ENCODE measurements at places on chromosomes 1 and 21.
A peak's percentile ranks its signal among the peaks of the same experiment; 100 is the strongest.

GRCh38 chr21:29613021-29613420 is 314.3 kb downstream of the BACH1 start:
- DNase-seq: no peak

GRCh38 chr21:36134803-36135390 is at the start of gene CBR3:
TSS of gene CBR3 (plus strand) at chr21:36135079. CDS start at chr21:36135193, 114 bp downstream.
- DNase-seq: peak; percentile 92

DNA sequence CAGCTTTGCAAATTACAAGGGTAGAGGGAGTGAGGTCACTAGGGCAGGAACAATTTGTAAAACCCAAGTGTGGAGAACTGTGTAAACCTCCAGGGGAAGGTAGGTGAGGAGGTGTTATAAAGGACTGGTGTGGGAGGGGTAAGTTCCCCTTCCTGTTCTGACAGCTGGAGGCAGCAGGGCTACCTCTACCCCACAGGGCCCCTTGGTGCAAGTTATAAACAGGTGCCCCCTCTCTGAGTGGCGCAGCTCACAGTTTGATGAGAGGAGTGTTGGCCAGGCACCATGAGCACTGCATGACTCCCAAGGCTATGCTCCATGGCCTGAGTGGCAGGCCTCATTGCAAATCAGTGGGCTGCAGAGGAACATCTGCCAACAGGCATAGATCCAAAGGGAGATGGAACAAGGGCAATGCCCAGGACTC is 41.0 kb downstream of the MFSD2A start:
- DNase-seq: no peak

DNA sequence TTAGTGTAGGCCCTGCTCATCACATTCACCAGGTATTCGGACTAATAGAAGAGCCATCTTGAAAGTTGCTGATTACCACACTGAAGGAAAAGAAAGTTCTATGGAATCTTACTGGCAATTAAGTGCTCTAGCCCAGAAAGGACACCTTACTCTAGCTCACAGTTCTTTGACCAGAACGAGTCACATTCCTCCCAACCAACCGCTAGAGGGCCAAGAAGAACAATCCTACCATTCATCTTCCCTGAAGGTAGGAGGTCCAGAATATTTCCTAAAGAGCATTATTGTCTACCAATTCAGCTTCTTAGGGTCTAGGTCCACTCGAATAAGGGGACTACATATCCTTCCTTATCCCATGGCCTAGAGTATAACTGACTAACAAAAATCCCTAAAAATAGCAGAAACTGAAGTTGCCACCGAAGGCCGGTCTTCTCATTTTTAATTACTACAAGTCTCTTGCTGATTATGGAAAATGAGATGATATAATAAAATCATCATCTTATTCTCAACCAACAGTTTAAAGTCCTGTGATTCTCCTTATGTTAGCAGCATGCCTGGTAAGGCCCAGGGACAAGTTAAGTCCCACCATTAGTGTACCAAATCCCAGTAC is 2.7 kb upstream of the FMO1 start:
- no peak for DNase-seq

DNA sequence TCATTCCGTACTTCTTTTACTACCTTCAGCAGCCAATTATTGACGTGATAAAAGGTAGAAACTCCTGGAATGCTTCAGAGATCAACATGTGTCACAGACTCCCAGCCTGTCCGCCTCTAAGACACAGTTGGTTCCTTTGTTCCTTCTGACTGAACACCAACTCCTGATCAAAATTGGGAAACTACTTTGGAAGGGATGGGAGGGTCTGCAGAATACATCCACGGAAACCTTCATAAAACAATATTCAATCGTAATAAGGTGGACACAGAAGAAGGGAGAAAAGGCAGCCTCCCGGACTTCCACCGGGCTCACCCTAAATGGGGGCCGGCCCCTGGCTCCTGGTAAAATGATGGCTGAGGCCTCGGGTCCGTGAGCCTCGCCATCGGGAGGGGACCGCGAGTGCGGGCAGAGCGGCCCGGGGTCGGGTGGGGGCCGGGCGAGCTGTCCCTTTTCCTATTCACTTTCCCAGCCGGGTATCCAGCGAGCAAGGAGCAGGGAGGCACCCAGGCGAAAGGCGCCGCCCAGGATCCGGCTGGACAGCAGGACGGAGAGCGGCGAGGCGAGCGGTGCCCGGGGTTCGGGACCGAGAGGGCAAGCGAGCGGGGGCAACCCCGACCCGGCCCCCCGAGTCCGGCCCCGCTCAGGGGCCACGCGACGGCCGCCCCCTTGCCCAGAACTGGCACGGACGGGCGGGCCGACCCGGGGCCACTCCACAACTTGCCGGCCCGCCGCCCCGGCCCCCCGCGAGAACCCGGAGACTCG is 805 bp downstream of the NRIP1 start:
- DNase-seq: peak; percentile 85

- no peak for DNase-seq
Observed at GRCh38 chr1:209727785-209728184, 23.1 kb downstream of the HSD11B1 start.

DNA sequence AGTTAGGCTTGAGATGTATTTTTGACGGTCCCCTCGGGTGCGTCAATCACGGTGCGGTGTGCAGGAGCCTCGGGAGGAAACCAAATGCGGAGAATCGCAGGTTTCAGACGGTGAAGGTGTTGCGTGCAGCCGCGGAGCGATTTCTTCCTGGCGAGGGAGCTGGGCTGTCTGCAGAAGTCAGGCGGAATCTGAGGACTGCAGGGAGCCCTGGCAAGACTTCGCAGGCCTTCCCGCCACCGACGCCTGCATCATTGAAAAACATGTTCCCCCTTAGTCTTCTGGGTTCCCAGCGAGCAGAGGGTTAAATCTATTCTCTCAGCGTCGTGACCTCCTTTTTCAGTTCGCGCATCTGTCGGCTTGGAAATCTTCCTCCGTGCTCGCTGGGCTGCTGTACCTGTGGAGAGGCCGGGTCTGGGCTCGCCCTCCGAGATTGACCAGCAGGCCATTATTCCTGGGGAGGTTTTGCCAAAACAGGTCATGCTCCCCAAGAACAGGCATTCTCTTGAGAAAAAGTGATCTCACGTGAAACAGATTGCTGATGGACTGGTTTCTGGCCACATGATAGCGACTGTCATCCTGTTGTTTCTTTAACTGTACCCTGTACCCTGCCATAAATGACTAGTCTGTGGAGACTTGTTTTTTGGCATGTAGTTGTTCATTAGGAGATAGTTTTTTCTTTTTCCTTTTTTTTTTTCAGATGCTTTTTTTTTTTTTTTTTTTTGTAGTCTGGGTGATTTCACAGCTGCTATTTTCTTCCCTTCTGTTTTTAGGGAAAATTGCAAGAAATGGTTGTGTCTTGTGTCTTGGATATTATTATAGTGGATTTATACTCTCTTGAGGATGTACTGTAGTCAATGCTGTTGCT is 894 bp downstream of the EPB41 start:
- DNase-seq: no peak

DNA sequence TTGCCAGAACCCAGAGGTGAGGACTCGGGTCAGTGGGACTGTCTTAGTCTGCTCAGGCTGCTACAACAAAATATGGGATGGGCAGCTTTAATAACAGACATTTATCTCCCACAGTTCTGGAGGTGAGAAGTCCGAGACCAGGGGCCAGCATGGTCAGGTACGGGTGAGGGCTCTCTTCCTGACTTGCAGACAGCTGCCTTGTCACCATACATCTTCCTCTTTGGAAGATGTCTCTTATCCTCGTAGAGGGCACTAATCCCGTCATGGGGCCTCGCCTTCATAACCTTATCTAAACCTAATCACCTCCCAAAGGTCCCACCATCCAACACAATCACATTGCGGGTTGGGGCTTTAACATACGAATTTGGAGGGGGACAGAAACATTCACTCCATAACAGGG is 51.9 kb downstream of the GLUL start:
- no peak for DNase-seq

DNA sequence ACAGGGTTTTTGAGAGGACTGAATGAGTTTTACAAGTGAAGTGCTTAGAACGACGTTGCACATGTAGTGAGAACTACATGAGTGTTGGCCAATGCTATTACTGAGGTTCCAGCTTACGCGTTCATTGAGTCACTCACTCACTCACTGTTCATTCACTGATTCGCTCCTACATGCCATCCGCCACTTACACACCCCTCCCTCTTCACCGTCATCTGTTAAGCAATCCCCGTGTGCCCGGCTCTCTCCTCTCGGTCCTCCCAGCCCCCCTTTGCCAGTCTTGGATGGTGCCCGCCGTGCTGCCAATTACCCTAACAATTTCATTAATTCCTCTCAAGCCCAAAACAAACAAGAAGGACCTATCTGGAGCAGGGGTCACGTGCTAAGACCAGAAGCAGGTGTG is 27.3 kb upstream of the EPHA2 start:
- DNase-seq: no peak

DNA sequence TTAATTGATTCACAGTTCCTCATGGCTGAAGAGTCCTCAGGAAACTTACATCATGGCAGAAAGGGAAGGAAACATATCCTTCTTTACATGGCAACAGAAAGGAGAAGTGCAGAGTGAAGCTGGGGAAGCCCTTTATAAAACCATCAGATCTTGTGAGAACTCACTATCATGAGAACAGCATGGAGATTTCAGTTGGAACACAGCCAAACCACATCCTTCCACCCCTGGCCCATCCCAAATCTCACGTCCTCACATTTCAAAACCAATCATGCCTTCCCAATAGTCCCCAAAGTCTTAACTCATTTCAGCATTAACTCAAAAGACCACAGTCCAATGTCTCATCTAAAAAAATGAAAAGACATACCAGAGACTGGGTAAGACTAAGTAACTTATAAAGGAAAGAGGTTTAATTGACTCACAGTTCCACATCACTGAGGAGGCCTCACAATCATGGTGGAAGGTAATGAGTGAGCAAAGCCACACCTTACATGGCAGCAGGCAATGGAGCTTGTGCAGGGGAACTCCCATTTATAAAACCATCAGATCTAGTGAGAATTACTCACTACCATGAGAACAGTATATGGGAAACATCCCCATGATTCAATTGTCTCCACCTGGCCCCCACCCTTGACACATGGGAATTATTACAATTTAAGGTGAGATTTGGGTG is 105.2 kb downstream of the MRPL39 start:
- DNase-seq: no peak

- DNase-seq: no peak
Observed at GRCh38 chr1:222064388-222065211, 322.7 kb upstream of the DUSP10 start.

DNA sequence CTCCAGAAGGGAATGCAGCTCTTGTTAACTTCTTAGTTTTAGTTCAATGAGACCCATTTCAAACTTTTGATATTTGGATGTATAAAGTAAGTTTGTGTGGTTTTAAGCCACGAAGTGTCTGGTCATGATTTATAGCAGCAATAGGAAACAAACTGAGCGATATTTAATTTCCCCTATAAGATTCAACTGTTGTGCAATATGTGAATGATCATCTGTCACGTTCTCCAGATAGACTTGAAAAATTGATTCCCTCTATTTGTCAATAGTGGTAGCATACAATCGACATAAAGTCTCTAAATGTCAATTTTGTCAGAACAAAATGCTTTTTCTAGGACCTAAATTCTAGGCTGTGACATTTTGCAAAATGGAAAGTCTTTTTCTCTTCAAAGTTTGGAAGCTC is 240.1 kb downstream of the KCTD3 start:
- DNase-seq: no peak

DNA sequence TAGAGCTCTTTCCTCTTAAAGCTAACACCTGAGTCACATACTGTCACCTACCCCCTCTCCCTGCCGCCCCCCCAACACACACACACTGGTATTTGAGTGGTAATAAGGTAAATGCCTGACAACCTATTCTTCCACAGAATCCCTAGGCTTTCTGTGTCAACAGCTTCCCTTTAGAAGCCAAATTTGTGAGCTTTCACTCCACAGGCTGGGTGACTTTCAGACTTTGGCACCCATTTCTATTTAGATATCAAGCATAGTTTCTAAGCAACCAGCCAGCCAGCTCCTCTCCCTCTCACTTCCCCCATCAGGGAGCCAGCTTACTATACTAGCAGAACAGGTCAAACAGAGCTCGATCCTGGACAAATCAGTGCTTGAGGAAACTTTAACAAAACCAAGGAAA is 3.2 kb upstream of the C1orf74 start:
- DNase-seq: no peak

Measured in posterior vena cava (tissue), 2 donors.